ENCODE measurements at places on chromosomes 16 and 17. TPM values are rescaled to one million over a fixed set of nuclear protein-coding genes. Genes with fewer than 3 reads are reported as not detected.

Gene SDK2
- 0.93 TPM for total RNA-seq

Gene RAB37
- total RNA-seq: not detected

Gene UNKL
- 8.8 TPM for total RNA-seq

Gene JMJD8
- 58.7 TPM for total RNA-seq

Gene TXNL4B
- 25.8 TPM for total RNA-seq

Gene CTRL
- not detected for total RNA-seq

Gene NLRC3
- total RNA-seq: not detected

Gene OR2C1
- total RNA-seq: not detected

Gene TCF25
- 164 TPM for total RNA-seq

Gene CMTM2
- not detected for total RNA-seq

Gene ZNF668
- total RNA-seq: 16.9 TPM

Gene KRTAP2-1
- not detected for total RNA-seq

Gene SECTM1
- total RNA-seq: 45.0 TPM

Gene AURKB
- total RNA-seq: 0.94 TPM

Gene KRT33A
- total RNA-seq: not detected

Gene FOXO3B
- 6.0 TPM for total RNA-seq

Gene TNFSF13
- total RNA-seq: 2.1 TPM

Gene ARHGAP44
- total RNA-seq: 4.4 TPM

Gene NEUROD2
- not detected for total RNA-seq

Gene ZNF624
- total RNA-seq: 1.9 TPM

Gene DPEP2
- total RNA-seq: not detected

Gene EFCAB5
- 0.12 TPM for total RNA-seq

Gene LITAFD
- not detected for total RNA-seq

Gene DYNC1LI2
- total RNA-seq: 41.2 TPM

Gene ACAP1
- not detected for total RNA-seq

Gene TNFRSF13B
- not detected for total RNA-seq

Gene TNRC6A
- total RNA-seq: 37.7 TPM
